ENCODE measurements at places on chromosomes 5 and 9.
A peak's percentile ranks its signal among the peaks of the same experiment; 100 is the strongest.

- no peak for DNase-seq
These were observed 191.5 kb downstream of the SNX18 start for GRCh38 chr5:54709096-54709495.

DNA sequence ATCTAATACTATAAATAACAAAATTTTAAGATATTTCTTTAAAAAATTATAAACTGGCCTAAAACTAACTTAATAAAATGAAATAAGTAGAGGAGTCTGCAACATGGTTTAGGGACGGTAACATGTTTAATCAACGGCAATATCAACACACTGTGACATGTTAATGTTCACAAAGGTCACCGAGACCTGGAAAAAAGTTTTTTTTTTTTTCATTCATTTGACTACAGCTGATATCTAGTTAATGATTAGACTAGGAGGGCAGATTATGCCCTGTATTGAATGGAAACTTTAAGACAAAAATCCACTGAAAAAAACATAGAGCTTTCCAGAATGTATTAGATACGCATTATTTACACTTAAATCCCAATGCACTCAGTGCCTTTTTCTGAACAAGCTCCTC, 67.0 kb upstream of the CDK5RAP2 start:
- DNase-seq = peak; percentile 22

GRCh38 chr9:11064909-11065308, 452.1 kb upstream of the PTPRD start:
- DNase-seq = no peak

GRCh38 chr5:111930449-111930848, 173.5 kb upstream of the NREP start:
- DNase-seq = no peak

- DNase-seq = no peak
These were observed 94.0 kb downstream of the COL5A1 start for GRCh38 chr9:134735441-134736175.
